DMS153 (cell line): ENCODE measurements at places on chromosomes 5 and 9.

DNA sequence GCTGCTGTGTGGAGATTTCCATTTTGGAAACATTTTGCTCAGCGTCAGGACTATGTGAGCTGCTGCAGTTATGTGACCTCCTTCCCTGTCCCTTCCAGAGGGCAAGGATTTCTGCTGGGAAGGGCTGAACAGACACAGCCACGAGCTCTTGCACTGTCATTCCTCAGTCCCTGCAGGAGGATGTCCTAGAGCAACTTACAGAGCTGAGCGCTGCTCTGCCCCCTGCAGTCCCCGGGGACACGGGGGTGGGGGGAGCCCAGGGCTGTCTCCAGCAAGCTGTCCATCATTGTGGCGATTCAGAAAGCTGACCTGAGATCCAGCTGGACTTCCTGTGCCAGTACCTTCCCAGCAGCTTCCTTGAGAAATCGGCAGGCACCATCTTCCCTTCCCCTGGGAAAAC lies 28.0 kb upstream of the MAP1B start:
- no peak for DNase-seq

DNA sequence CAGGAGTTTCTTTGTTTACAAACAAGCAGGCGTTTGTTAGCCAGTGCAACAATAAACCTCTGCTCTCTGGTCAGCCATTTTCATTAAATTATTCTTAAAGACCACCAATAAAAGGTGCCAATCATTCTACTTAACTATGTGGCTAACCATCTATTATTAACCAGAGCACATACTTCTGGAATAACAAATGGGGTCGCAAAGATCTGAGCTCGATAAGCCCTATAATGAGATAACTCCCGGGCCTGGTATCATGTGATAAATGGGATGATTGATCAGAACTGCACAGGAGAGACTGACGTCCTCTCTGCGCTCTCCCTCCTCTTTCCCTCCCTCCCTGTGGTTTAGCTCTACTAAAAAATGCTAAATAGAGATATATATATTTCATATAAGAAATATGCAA lies 488.2 kb downstream of the NTRK2 start:
- DNase-seq, result no peak

DNA sequence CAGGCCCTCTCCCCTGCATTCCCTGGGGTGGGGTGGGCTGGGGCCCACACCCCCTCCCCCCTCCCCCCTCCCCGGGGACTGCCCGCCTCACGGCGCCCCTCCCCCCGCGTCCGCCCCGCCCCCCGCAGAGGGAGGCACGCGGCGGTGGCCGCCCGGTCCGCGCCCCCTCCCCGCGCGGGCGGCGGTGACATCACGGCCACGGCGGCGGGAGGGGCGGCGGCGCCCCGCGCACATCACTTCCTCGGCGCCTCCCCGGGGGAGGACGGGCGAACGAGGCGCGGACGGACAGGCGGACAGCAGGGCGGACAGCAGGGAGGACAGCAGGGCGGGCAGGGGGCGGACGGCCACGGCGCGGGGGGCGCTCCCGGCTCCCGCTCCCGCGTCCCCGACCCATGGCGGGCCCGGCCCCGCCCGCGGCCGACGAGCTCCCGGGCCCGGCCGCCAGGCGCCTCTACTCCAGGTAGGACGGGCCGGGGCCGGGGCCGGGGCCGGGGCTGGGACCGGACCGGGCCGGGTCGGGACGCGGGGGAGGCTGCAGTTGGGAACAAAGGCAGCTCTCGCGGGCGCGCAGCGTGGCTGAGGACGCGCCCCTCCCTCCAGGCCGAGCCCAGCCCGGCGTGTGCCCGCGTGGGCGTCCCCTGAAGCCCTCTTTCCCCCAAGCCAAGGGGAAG lies at the start of gene GPSM1:
Gene GPSM1, plus strand, starts transcription at position 236 of the 671 bp plus-strand sequence. Its CDS starts 157 bp downstream, at position 393.
- no peak for DNase-seq

DNA sequence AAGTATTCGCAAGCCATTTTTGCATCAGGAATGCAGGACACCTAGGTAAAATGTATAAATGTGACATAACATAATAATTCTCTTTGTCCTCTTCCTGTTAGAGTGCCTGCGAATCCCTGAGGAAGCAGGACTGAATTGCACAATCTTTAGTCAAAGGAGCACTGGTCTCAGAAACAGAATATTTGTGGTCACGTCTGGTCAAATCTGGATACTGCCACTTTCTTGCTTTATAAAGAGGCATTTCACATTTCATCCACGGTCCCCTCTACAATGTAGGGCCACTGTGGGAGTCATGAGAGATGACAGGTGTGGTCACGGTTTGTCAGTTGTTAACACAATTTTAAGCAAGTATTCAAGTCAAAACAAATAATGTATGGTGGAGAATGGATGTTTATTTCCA lies 564.0 kb downstream of the IRX1 start:
- no peak for DNase-seq

- DNase-seq, result no peak
Measured at GRCh38 chr5:129616517-129616916, 131.4 kb upstream of the MINAR2 start.

DNA sequence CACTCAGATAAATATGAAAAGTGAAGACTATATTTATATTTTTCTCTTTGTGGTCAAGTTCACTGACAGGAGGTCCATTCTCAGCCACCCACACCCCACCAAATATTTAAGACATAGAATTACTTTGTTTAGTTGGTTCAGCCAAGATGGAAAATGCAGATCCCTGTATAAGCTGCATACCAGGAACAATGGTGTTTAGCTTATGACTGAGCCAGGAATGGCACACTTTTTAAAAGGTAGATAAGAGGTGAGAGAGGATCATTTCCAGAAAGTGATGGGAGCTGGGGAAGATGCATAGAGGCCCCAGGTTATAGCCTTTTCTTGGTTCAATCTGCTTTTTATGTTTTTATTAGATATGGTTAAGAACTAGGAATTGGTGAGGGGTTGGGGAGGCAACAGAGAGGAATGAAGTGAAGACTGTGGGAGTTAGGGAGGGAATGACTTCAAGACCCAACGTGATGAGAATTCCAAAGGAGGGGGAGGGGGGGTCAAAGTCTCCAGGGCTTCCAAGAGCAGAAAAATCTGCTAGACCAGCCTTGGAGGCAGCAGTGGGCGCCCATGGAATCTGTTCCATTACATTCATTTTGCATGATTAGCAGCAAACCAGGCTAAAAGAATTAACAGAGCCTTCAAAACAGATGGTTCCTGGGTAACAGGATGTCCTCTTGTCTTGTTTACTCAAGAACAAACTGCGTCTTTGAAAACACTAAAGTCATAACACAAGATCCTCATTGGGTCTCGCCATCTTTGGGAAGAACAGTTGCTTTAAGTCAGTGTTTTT lies 95.2 kb downstream of the FGF1 start:
- DNase-seq, result no peak

GRCh38 chr9:133602277-133602676 lies 6.9 kb downstream of the FAM163B start:
- DNase-seq, result peak; percentile 25

- no peak for DNase-seq
Measured at GRCh38 chr9:108645520-108645919, 210.3 kb downstream of the ACTL7B start.
